ENCODE measurements at places on chromosomes 11 and 22. TPM values are rescaled to one million over a fixed set of nuclear protein-coding genes. Genes with fewer than 3 reads are reported as not detected.

GRCh38 chr11:26442131-26442530, 110.2 kb downstream of the ANO3 start:
- DNase-seq = peak; percentile 78
- H3K36me3 ChIP-seq = no peaks in the 10 kb centered on the region
- H3K27ac ChIP-seq = no peak overlapping the region
- no peaks in the 10 kb centered on the region for H3K27me3 ChIP-seq
- no peaks in the 10 kb centered on the region for H3K4me1 ChIP-seq

GRCh38 chr11:35838071-35838470, 105.8 kb upstream of the LDLRAD3 start:
- no peak for DNase-seq
- H3K4me3 ChIP-seq = no peak overlapping the region
- no peak overlapping the region for H3K27ac ChIP-seq

TREH gene
- not detected for total RNA-seq

CARNS1 gene
- total RNA-seq = under 0.01 TPM

DNA sequence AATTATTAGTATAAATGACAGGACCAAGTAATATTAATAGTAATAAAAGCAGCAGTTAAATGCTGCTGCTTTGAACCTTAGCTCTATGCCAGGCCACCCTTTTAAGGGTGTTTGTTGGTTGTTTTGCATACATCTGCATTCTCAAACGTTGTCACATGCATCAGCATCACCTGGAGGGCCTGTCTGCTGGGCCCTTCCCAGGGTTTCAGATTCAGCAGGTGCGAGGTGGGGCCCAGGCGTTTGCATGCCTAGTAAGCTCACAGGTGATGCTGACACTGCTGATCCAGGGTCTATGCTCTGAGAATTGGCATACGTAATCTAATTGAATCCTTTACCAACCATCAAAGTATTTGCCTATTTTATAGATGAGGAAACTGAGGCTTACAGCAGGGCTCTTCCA, 246.5 kb downstream of the CADM1 start:
- no peak overlapping the region for H3K27ac ChIP-seq
- no peaks in the 10 kb centered on the region for H3K36me3 ChIP-seq
- no peak overlapping the region for H3K4me3 ChIP-seq
- H3K4me1 ChIP-seq = no peaks in the 10 kb centered on the region
- no peaks in the 10 kb centered on the region for H3K27me3 ChIP-seq
- DNase-seq = no peak

DNA sequence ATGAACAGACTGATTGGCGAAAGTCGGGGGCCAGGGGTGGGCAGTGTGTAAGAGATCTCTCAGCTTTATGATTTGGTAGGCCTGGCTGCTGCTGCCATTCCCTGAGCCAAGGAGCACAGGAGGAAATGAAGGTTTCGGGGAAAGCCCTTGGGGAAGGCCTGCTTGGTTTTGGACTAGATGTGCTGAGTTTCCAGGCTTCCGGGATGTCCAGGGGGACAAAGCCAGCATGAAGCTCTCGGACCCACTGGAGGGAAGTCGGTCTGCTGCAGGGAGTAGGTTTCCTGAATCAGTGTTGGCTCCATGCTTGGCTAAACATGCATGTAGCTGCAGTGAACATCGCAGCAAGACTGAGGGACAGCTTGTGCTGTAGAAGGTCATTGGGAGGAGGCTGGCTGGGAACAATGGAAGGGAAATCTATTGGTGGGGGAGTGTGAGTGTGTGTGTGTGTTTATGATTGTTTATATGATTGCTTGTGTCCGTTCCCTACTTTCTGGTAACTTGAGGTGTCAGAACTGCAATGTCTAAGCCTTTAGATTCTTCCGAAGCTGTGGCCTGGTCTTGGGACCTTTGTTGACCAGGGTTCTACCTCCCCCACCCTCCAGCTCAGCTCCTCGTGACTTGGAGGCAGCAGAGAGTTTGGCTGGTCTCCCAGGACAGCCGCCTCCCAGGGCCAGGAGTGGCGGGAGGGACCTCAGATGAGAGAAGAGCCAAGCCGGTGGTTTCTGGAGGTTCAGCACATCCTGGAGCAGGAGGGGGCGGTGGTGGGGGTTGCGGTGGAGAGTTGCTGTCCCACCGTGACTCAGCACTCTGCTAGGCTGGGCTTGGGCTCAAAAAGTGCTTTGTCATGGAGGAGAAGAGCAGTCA, 4.0 kb upstream of the FTH1 start:
- peaks cover 61% of the 10 kb centered on the region for H3K4me1 ChIP-seq
- no peaks in the 10 kb centered on the region for H3K27me3 ChIP-seq
- H3K36me3 ChIP-seq = no peaks in the 10 kb centered on the region
- DNase-seq = peak; percentile 97

TCN2 gene
- total RNA-seq = 18.8 TPM

PRG2 gene
- total RNA-seq = not detected

OR6T1 gene
- total RNA-seq = not detected

DNA sequence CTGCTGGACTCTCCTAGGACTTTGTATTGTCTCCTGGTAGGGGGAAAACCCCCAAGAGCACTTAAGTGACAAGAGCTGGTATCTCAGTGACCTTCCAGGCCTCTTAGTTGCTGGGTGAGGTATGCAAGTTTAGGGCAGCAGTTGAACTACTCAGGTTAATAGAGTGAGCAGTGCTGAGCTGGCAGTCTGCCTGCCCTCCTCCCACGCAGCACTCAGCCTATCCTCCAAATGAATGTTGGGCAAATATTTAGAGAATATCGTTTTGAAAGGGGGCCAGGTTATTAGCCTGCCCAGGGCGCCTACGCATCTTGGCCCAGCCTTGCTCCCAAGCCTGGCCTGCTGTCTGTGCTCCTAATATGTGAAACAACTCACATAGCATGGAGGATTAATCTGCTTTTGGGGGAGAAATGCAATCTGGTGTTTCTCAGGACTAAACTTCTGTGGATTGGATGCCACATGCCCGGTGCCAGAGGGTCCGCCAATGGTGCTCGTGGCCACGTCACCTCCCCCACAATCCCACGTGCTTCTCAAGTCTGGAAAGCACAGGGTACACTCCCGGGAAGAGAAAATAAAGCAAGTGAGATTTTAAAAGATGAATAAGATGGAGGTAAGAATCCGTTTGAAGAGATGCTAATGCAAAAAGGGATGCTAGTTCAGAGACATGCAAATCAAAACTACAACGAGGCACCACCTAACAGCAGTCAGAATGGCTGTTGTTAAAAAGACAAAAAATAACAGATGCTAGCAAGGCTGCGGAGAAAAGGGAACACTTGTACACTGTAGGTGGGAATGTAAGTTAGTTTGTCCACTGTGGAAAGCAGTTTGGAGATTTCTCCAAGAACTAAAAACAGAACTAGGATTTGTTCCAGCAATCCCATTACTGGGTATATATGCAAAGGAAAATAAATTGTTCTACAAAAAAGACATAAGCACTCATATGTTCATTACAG, 67.7 kb downstream of the SPON1 start:
- H3K27me3 ChIP-seq = peaks cover 17% of the 10 kb centered on the region

All from osteoblast (primary cell).